ENCODE measurements at places on chromosomes 3 and 15.

DNA sequence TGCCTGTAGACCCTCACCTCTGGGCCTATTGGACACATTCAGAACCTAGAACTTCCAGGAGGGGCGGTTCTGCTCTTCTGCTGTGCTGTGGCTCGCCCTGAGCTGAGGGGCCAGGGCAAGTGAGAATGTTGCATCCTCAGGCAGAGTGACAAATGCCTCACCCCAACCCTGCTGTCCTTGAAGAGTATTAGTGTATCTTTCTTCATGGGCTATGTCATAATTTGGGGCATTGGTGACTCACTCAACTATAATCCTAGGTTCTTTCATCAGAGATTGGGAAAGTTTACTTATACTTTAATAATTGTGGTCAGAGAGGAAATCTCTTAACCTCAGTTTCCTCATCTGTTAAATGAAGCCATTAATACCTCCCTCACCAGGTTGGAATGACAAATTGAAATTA is 143.8 kb downstream of the SV2B start:
- DNase-seq, result no peak

DNA sequence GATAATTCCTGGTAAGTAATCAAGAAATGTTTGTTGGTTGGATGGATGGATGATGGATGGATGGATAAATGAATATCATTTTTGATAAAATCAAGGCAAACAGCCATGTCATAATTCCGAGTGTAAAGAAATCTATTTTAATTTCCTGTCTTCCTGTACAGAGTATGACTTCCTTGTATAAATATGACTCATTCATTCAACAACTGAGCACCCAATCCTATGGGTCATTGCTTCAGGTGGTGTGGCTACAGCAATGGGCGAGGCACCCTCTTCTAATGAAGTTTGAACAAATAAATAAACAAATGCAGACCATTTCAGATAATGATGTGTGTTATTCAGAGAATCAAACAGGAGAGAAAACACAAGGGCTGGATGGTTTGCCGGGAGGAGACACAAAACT is 198.7 kb downstream of the TNIK start:
- no peak for DNase-seq

DNA sequence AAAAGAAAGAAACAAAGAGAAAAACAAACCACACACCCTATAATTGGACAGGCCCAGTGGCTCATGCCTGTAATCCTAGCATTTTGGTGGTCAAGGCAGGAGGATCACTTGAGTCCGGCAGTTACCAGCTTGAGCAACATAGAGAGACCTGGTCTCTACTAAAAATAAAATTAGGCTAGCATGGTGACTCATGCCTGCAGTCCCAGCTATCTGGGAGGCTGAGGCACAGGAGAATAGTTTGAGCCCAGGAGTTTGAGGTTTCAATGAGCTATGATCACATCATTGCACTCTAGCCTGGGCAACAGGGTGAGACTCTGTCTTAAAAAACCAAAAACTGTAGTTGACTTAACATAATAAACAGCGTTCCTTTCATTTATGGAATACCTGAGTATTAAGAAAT is 72.3 kb upstream of the ST3GAL6 start:
- no peak for DNase-seq

- DNase-seq, result no peak
Observed at GRCh38 chr3:53902711-53903110, 11.1 kb upstream of the SELENOK start.

GRCh38 chr15:48695827-48696573 is 50.5 kb upstream of the FBN1 start:
- no peak for DNase-seq

GRCh38 chr15:45346381-45346780 is 32.0 kb downstream of the GATM start:
- DNase-seq, result no peak

DNA sequence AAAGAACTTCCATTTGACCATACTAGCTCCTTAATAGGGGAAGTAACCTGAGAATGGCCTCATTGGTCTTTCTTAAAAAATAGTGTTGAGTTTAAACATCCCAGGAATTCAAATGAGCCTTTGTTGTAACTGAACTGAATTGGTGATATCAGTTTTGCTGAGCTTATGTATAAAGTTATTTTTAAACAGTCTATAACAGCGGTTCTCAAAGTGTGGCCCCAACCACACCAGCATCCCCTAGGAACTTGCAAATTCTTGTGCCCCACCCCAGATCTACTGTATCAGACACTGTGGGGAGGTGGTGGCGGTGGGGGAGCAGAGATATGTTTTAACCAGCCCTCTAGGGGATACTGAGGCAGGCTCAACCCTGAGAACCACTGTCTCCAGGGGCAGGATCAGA is 57.0 kb downstream of the LMCD1 start:
- DNase-seq, result no peak

DNA sequence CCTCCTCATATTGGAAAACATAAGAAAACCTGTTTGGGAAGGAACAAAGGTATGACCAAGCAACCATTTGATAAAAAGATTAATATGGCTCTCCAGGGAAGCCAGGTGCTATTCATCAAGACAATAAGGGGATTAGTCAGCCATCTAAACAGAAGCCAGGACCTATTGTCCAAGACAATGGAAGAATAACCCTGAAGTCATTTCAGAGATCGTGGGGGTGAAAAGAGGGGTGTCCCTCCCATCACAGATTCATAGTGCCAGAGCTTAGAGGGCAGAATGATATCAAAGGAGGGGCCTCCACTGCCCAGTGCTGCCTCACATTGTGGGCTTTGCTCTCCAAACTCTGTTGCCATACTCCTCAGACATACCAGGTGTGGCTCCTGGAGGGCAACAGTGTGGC is 73.5 kb downstream of the DAPK2 start:
- no peak for DNase-seq

DNA sequence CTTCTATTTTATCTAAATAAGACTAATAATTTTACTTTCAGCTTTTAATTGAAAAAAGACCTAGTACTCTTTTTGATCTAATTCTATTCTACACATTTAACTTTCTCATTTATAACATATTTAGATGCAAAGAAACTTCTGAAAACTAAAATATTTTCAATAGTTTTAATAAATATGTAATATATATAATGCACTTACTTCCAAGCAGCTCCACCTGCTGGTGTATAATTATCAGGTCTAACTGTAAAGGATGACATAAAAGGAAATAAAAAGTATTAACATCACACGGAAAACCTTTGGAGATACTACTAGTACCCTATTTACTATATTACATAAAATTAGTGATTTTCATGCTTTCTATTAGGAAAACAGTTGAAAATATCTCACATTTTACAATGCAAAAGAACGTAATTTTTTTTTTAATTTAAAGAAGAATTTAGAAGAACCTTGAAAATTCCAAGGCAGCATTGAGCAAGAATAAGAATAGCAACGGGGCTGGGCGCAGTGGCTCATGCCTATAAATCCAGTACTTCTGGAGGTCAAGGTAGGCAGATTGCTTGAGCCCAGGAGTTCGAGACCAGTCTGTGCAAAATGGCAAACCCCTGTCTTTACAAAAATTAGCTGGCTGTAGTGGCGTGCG is 10.2 kb downstream of the PLSCR5 start:
- DNase-seq, result no peak

DNA sequence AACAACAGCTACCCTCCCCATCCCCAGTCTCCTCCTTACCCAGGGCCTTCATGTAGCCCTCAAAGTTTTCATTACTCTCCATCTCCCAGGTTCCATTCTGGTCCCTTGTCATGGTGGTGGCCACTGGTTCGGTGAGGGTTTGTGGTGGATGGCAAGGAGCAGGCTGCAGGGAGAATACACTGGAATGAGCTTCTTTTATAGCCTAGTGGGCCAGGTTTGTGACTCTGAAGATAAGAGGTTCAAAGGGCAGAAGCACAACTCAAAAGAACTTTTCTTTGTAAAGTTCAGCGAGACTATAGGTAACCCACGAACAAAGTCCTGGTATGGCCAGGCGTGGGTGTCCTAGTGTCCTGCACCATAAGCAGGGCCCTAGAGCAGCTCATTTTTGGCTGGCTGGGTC is at the start of gene RBP2:
TSS of gene RBP2 (minus strand) at position 169 of the 400 bp plus-strand sequence. CDS start at position 112, 57 bp downstream.
- DNase-seq, result peak; percentile 8

DNA sequence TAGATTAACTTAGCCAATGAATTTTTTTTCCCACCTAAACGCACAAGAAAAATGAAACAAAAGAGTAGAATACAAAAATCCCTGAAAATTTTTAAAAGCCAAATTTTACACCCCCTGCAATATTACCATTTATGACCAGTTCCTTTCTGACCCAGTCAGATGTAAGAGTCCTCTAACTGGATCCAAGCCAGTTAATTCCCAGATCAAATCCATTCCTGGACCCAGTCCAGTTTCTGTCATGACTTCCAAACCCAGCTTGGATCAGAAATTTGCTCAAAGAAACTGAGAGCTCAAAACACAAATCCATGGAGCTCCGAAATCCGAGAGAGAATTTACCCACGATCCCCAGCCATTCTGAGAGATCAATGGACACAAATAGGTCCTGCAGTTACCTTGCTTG is 17.0 kb upstream of the ALDH1L1 start:
- no peak for DNase-seq

GRCh38 chr3:193955719-193956118 is 180.2 kb upstream of the HES1 start:
- DNase-seq, result no peak

- DNase-seq, result no peak
Observed at GRCh38 chr15:48375767-48376166, 44.5 kb downstream of the DUT start.

DNA sequence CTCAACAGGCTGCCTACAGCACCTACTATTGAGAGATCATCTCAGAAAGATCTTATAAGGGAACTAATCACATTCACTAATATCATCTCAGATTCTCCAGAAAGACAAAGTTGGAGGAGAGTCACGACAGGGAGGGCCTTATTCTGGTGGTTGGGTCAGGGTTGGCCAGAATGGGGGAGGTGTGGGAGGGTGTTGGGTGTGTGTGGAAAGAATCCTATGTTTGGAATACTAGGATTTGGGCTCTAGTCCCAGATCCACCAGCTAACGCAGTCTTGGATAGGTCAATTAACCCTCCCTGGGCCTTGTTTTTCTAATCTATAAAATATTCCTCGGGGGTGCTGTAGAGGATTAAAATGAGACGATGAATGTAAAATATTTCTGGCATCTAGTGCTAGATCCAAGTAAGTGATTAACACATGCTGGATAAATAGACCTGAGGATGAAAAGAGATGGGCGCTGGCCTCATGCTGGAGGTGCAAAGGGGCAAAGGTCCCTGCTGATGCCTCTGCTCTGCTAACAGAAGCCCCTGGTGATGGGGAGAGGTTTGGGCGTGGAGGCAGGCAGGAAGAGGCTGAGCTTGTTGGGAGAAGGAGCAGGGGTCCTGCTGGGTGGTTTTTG is 67.6 kb upstream of the ETV5 start:
- no peak for DNase-seq

- DNase-seq, result no peak
Observed at GRCh38 chr15:55222588-55222987, 25.8 kb upstream of the RSL24D1 start.

DNA sequence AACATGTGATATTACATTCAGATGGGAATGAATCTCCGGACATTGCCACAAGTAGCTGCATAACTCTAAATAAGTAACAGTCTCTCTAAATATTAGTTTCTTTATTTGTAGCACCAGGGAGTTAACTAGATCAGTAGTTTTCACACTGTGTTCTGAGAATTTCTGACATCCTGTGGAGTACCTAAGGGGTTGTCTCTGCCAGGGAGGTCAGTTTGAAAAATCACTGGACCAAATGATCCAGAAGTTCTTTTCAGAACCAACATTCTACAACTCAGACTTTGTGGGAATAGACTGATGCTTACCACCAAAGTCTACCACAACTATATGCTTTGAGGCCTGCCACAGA is 9.0 kb upstream of the ILDR1 start:
- no peak for DNase-seq

- DNase-seq, result no peak
Observed at GRCh38 chr3:135532021-135532420, 433.5 kb upstream of the PPP2R3A start.

DNA sequence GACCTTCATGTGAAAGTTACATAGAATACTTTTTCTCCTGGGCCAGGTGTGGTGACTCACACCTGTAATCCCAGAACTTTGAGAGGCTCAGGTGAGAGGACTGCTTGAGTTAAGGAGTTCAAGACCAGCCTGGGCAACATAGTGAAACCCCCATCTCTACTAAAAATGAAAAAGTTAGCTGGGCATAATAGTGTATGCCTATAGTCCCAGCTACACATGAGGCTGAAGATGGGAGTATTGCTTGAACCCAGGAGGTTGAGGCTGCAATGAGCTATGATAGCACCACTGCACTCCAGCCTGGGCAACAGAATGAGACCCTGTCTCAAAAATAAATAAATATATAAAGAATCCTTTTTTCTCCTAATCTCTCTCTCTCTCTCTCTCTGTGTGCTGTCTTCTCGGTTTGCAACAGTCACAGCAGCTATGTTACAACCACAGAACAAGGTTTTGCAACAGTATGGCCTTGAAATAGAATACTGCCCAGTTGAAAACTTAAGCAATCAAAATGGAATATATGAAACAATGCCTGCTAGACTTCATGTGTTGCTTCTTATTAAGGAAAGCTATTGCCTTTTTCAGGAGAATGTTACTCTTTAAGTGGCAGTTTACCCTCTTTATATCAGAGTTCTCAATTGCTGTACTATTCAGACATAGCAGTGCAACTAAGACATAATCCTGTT is 12.3 kb upstream of the DENND4A start:
- no peak for DNase-seq

GRCh38 chr3:53120336-53120735 is 9.9 kb downstream of the RFT1 start:
- no peak for DNase-seq

- no peak for DNase-seq
Observed at GRCh38 chr3:52076896-52077780, 20.8 kb upstream of the DUSP7 start.

- DNase-seq, result no peak
Observed at GRCh38 chr15:63112871-63113270, 8.8 kb upstream of the LACTB start.

GRCh38 chr3:156160647-156161046 is 40.3 kb downstream of the KCNAB1 start:
- DNase-seq, result no peak

GRCh38 chr15:90065682-90066049 is 36.6 kb downstream of the IDH2 start:
- DNase-seq, result no peak

GRCh38 chr3:17931131-17931530 is 188.7 kb upstream of the TBC1D5 start:
- no peak for DNase-seq

GRCh38 chr15:48795901-48796300 is 15.0 kb downstream of the CEP152 start:
- no peak for DNase-seq

GRCh38 chr3:177758126-177758525 is 560.8 kb upstream of the TBL1XR1 start:
- no peak for DNase-seq

GRCh38 chr3:182886497-182886896 is 93.2 kb downstream of the ATP11B start:
- DNase-seq, result no peak

GRCh38 chr3:188863999-188864406 is 307.8 kb upstream of the TPRG1 start:
- DNase-seq, result no peak

GRCh38 chr15:63698692-63699091 is 101.5 kb downstream of the FBXL22 start:
- DNase-seq, result no peak

Data from D341Med (cell line).